ENCODE measurements at places on chromosomes 6 and 20. TPM values are rescaled to one million over a fixed set of nuclear protein-coding genes. Genes with fewer than 3 reads are reported as not detected.

GRCh38 chr6:37602801-37603200 is 94.9 kb downstream of the MDGA1 start:
- DNase-seq: no peak

DNA sequence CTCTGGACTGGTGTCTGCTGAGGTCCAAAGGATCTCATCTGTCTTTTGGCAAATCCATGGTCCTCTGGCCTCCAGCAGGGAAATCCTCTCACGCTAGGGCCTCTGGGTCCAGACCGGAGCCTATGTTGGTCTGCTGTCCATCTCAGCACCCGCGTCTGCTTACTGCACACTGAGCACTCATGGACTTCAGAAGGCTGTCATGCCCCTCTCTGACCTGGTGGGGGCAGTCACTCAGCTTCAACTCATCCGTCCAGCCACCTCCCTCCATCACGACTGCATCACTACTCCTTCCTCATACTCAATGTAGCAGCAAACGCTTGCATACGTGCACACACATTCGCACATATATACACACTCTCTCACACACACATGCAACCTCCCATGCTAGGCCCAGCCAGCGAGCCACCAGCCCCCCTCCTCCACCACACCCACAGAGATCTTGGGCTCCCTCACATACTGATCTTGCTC is 33.3 kb downstream of the GABRR2 start:
- no peak for DNase-seq

Gene LHFPL5
- not detected for total RNA-seq

Gene KIF6
- total RNA-seq: not detected

Gene PRPH2
- total RNA-seq: not detected

Gene FRK
- 2.9 TPM for total RNA-seq

Measured in suprapubic skin (tissue), 4 donors.